Uterus (tissue), 4 donors: ENCODE measurements at places on chromosomes 12 and 14. TPM values are rescaled to one million over a fixed set of nuclear protein-coding genes. Genes with fewer than 3 reads are reported as not detected.

RASSF9 gene
- total RNA-seq, result 8.3 TPM

KRT73 gene
- total RNA-seq, result not detected

DNA sequence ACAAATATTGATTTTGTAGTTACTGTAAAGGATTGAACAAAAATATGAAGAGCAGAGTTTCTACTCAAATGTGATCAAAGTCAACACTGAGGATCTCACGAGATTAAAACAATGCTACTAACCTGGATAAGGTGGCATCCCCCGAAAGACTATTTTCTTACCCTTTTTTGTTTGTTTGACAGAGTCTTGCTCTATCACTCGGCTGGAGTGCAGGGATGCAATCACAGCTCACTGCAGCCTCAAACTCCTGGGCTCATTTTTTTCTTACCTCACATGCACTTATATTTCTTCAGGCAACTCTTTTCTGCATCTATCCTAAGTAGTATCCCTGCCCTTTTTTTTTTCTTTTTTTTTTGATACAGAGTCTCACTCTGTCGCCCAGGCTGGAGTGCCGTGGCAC is 109.2 kb downstream of the VEZT start:
- no peaks in the 10 kb centered on the region for H3K36me3 ChIP-seq
- no peak overlapping the region for H3K27ac ChIP-seq
- H3K4me3 ChIP-seq, result no peak overlapping the region
- DNase-seq, result no peak
- H3K27me3 ChIP-seq, result no peaks in the 10 kb centered on the region
- no peaks in the 10 kb centered on the region for H3K4me1 ChIP-seq

OR6C1 gene
- total RNA-seq, result not detected

DNA sequence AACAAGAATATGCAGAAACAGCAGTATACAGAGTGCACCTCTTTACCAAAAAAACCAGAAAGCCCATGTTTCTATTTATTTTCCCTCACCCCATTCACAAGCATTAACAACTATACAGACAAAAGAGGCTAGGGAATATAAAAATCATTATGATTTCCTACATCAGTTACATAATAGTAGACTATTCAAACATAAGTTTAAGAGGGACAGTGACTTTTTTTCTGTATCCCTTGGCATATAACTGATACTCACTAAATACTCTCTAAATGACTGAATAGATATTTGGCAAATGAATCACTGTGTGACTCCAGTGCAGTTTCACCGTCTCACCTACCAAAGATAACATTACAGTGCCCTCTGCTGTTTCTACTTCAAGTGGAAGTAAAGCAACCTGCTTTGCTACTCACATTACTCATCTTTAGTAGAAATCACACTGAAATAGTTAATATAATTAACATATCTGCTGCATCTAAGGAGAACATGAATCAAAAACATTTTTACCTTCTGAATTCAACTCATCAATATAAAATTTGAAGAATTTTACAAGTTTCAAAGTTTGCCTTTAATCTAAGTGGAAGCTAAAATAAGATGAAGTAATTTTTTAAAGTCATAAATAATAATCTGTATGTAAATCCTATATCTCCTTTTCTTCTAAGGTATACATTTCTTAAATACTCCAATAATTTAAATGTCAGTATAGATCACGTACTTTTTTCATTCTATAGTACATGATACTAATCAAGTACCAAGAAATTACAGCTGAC is 103.8 kb downstream of the OSBPL8 start:
- no peak for DNase-seq
- no peaks in the 10 kb centered on the region for H3K4me1 ChIP-seq
- no peaks in the 10 kb centered on the region for H3K36me3 ChIP-seq
- no peak overlapping the region for H3K4me3 ChIP-seq
- no peak overlapping the region for H3K27ac ChIP-seq
- H3K27me3 ChIP-seq, result no peaks in the 10 kb centered on the region

LGALS3 gene
- 254 TPM for total RNA-seq

CBLN3 gene
- total RNA-seq, result 3.3 TPM

DNA sequence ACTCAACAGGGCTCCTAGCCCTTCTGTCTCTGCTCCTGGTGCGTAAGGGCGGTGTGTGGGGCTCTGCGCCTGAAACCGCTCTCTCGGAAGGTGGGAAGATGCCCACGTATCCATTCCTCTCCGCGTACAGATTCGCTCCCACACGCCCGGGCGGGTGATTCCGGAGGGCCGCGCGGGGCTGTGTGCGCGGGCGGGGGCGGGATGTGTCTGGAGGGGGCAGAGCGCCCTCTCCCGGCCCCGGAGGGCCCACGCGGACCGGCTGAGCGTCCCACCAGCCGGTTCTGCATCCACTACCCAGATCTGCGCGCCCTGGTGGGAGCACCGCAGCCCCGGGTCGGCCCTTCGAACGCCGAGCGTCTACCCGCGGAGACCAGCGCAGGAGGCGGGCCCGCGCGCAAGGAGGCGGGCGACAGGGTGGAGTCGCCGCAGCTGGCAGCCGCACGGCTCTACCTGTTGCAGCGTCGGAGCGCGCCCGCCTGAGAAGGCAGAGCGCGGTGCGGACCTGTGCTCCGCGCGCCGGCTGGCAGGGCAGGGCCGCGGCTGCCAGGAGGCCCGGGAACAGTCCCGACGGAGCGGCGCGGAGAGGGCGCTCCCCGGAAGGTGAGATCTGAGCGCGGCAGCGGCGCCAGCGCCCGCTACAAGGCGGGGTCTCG is 1.4 kb upstream of the KCNK13 start:
- no peak overlapping the region for H3K27ac ChIP-seq
- H3K4me1 ChIP-seq, result peaks cover 25% of the 10 kb centered on the region
- H3K36me3 ChIP-seq, result no peaks in the 10 kb centered on the region
- no peak overlapping the region for H3K4me3 ChIP-seq
- no peak for DNase-seq

GRCh38 chr12:92593734-92594402 is 108.9 kb upstream of the PLEKHG7 start:
- H3K36me3 ChIP-seq, result no peaks in the 10 kb centered on the region
- no peaks in the 10 kb centered on the region for H3K4me1 ChIP-seq
- no peaks in the 10 kb centered on the region for H3K27me3 ChIP-seq
- H3K4me3 ChIP-seq, result no peak overlapping the region

GRCh38 chr12:56260921-56261320 is 2.7 kb upstream of the ANKRD52 start:
- H3K27ac ChIP-seq, result no peak overlapping the region
- peaks cover 11% of the 10 kb centered on the region for H3K4me1 ChIP-seq
- DNase-seq, result no peak

KLRC1 gene
- not detected for total RNA-seq

DNA sequence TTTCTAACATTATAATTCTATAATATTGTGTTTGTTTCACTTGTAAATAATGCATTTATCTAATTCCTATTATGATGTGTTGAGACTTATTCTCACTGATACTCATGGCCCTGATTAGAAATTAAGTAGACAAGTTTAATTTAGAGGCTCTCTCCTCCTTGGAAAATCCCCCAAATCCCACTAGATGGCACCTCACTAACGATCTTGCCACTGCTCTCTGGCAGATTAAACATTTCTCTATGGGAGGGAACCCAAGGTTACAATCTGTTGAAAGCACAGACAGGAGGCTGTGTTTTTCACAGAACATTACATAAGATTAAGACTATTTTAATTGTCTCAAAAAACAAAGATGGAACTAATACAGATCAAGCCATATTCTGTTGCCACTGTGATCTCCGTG is 318.7 kb downstream of the LRFN5 start:
- no peaks in the 10 kb centered on the region for H3K27me3 ChIP-seq
- no peak overlapping the region for H3K4me3 ChIP-seq
- DNase-seq, result no peak
- H3K27ac ChIP-seq, result no peak overlapping the region

DNA sequence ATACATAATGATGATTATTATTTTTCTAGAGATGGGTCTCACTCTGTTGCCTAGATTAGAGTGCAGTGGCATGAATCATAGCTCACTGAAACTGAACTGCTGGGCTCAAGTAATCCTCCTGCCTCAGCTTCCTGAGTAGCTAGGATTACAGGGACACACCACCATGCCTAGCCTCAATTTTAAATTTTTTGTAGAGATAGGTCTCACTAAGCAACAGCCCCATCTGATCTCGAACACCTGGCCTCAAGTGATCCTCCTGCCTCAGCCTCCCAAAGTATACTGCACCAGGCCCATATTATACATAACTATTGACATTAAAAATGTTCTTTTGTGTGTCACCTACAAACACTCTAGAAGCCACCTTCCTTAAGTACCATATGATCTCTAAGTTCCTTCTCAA is 3.4 kb downstream of the TXNRD1 start:
- DNase-seq, result no peak
- H3K27me3 ChIP-seq, result no peaks in the 10 kb centered on the region
- no peak overlapping the region for H3K4me3 ChIP-seq
- peak overlapping the region; percentile 97 for H3K27ac ChIP-seq
- H3K4me1 ChIP-seq, result peaks cover 5% of the 10 kb centered on the region

SLC39A9 gene
- 131 TPM for total RNA-seq

PLXNC1 gene
- 18.8 TPM for total RNA-seq
